ENCODE measurements at places on chromosomes 4 and X.

GRCh38 chr4:26127851-26128337 is 192.9 kb upstream of the RBPJ start:
- no peaks in the 10 kb centered on the region for H3K4me1 ChIP-seq
- no peak overlapping the region for H3K4me3 ChIP-seq
- H3K27me3 ChIP-seq, result no peaks in the 10 kb centered on the region
- H3K36me3 ChIP-seq, result no peaks in the 10 kb centered on the region
- DNase-seq, result no peak

GRCh38 chrX:18272222-18272621 is 51.5 kb upstream of the BEND2 start:
- H3K4me1 ChIP-seq, result no peaks in the 10 kb centered on the region
- H3K36me3 ChIP-seq, result no peaks in the 10 kb centered on the region
- H3K27me3 ChIP-seq, result no peaks in the 10 kb centered on the region
- H3K4me3 ChIP-seq, result no peak overlapping the region
- H3K27ac ChIP-seq, result no peak overlapping the region

GRCh38 chr4:13888112-13888511 is 260.6 kb upstream of the BOD1L1 start:
- no peaks in the 10 kb centered on the region for H3K4me1 ChIP-seq
- H3K36me3 ChIP-seq, result no peaks in the 10 kb centered on the region
- no peak overlapping the region for H3K4me3 ChIP-seq
- DNase-seq, result no peak
- no peak overlapping the region for H3K27ac ChIP-seq
- H3K27me3 ChIP-seq, result no peaks in the 10 kb centered on the region

GRCh38 chr4:108210989-108211835 is 42.5 kb upstream of the LEF1 start:
- H3K36me3 ChIP-seq, result no peaks in the 10 kb centered on the region
- H3K4me3 ChIP-seq, result no peak overlapping the region
- H3K27ac ChIP-seq, result no peak overlapping the region
- no peaks in the 10 kb centered on the region for H3K27me3 ChIP-seq
- DNase-seq, result no peak

- no peak overlapping the region for H3K27ac ChIP-seq
- no peaks in the 10 kb centered on the region for H3K4me1 ChIP-seq
- no peak for DNase-seq
- H3K36me3 ChIP-seq, result no peaks in the 10 kb centered on the region
- H3K27me3 ChIP-seq, result no peaks in the 10 kb centered on the region
- H3K4me3 ChIP-seq, result no peak overlapping the region
These were observed 290.3 kb downstream of the LDB2 start for GRCh38 chr4:16608123-16608522.

GRCh38 chrX:25600776-25601175 is 537.4 kb upstream of the MAGEB18 start:
- H3K4me1 ChIP-seq, result no peaks in the 10 kb centered on the region
- H3K4me3 ChIP-seq, result no peak overlapping the region
- no peak for DNase-seq
- no peaks in the 10 kb centered on the region for H3K27me3 ChIP-seq
- H3K36me3 ChIP-seq, result no peaks in the 10 kb centered on the region

- no peaks in the 10 kb centered on the region for H3K36me3 ChIP-seq
- no peak overlapping the region for H3K27ac ChIP-seq
- peaks cover 7% of the 10 kb centered on the region for H3K4me1 ChIP-seq
- DNase-seq, result no peak
- no peaks in the 10 kb centered on the region for H3K27me3 ChIP-seq
These were observed 131.6 kb upstream of the SCML1 start for GRCh38 chrX:17605676-17606075.

DNA sequence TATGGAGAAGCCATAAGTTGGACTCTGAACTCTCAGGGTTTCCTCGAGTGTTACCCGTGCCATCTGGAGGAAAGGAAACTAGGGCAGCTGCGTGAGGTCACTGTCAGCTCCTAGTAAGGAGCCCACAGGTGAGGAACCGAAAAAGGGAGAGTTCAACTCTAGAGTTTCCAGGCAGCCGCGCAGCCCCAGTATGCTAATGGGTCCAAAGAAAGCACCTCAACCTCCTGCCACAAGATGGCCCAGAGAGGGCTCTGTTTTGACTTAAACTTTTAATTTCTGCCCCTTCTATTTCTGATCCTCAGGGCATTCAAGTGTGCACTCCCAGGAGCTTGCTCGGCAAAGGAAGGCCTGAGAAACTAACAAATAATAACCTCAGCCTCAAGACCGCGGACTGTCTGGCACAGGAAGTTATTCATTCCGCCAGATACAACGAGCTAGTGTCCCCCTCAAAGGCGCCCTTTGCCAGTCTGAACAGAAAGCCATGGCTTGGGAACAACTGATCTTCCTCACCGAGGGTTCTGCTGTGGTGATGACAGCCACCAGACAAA is 13.9 kb downstream of the SCARB2 start:
- no peak for DNase-seq
- no peaks in the 10 kb centered on the region for H3K36me3 ChIP-seq
- H3K27me3 ChIP-seq, result no peaks in the 10 kb centered on the region
- H3K4me1 ChIP-seq, result peaks cover 9% of the 10 kb centered on the region

DNA sequence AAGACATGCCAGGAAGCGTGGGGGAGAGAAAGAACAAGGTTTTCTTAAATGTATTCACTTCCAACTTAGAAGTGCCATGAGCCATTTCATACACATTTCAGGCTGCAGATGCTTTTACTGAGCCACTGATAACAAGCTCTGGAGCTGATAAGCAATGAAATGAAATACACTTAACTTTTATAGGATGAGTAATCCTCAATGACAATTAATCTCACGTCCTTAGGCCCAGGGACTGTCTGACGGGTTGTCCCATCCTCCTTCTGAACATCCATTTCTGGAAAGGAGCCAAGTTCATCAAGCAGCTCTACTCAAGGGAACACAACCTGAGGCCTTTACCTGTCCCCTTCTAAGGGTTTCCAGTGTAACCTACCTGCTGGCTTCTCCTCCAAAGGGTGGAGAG is 121.2 kb downstream of the PARM1 start:
- no peak overlapping the region for H3K4me3 ChIP-seq
- no peaks in the 10 kb centered on the region for H3K27me3 ChIP-seq
- H3K4me1 ChIP-seq, result no peaks in the 10 kb centered on the region
- no peak for DNase-seq
- H3K36me3 ChIP-seq, result no peaks in the 10 kb centered on the region

- H3K4me1 ChIP-seq, result no peaks in the 10 kb centered on the region
- no peaks in the 10 kb centered on the region for H3K27me3 ChIP-seq
- no peaks in the 10 kb centered on the region for H3K36me3 ChIP-seq
- no peak overlapping the region for H3K4me3 ChIP-seq
- H3K27ac ChIP-seq, result no peak overlapping the region
- DNase-seq, result no peak
These were observed 70.5 kb downstream of the SOX3 start for GRCh38 chrX:140434347-140434746.

GRCh38 chrX:79604364-79604763 is 237.2 kb upstream of the ITM2A start:
- peaks cover 6% of the 10 kb centered on the region for H3K4me1 ChIP-seq
- no peak overlapping the region for H3K27ac ChIP-seq
- H3K4me3 ChIP-seq, result no peak overlapping the region
- no peak for DNase-seq
- no peaks in the 10 kb centered on the region for H3K36me3 ChIP-seq

GRCh38 chr4:3780347-3781171 is 14.4 kb downstream of the ADRA2C start:
- DNase-seq, result no peak
- no peak overlapping the region for H3K4me3 ChIP-seq
- H3K36me3 ChIP-seq, result no peaks in the 10 kb centered on the region
- no peaks in the 10 kb centered on the region for H3K27me3 ChIP-seq
- no peak overlapping the region for H3K27ac ChIP-seq

DNA sequence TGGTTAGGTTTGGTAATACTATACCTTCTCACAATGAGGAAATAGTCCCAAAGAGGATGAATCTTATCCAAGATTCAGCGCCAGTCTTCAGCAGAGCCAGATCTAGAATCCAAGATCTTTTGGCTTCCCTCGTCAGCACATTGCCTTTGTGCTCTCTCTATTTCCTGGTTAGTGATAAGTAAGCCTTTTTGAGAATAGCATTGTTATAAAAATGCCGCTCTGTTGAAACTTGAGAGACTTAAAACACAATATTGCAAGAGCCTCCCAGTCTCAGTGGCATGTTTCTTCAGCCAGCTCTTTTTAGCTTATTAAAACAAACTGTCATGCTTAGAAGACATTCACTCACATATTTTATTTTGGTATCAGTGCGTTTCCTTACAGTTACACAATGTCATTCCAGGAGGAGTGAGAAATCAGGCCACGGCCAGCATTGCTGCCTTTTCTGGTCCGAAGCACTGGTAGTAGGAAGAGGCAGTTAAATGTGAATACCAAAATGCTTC is 141.4 kb downstream of the KLHL8 start:
- DNase-seq, result no peak
- H3K4me1 ChIP-seq, result peaks cover 28% of the 10 kb centered on the region
- H3K27ac ChIP-seq, result peak overlapping the region; percentile 51
- no peaks in the 10 kb centered on the region for H3K27me3 ChIP-seq

DNA sequence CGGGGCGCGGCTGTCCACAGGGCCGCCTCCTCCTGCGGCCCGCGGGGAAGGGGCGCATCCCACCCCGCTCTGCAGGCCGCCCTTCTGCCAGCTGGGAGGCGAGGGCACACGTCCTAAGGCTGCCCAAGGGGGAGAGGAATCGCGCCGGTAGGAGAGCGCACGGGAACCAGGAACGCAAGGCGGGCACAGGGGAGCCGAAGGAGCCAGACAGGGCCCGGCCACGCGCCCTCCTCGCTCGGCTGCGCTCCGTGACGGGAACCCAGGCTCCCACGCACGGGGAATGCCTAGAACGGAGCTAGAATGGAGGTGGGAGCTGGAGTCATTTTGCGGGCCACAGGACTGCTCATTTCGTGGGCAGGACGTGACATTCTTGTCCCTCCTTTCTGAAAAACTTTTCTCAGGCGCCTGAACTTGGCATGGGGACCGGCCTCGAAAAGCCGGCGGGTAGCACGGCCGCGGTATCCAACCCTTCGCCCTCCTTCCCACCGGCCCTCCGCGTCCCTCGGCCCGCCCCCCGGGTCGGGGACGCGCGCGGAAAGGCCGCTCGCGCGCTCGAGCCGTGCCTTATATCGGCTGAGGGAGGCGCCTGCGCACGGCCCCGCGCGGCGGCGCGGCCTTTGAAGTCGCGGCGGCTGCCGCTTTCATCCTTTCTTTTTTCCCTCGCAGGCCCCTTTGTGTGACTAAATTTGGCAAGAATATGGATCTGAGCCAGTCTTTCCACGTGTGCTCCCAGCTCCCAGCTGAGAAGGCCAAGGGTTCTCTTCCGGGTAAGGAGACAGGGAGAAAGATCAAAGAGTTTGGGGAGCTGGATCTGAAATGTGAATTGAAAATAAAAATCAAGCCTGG is 4.2 kb upstream of the LEF1 start:
- peaks cover 92% of the 10 kb centered on the region for H3K27me3 ChIP-seq
- H3K4me1 ChIP-seq, result peaks cover 32% of the 10 kb centered on the region
- H3K36me3 ChIP-seq, result no peaks in the 10 kb centered on the region
- H3K4me3 ChIP-seq, result peak overlapping the region; percentile 51

DNA sequence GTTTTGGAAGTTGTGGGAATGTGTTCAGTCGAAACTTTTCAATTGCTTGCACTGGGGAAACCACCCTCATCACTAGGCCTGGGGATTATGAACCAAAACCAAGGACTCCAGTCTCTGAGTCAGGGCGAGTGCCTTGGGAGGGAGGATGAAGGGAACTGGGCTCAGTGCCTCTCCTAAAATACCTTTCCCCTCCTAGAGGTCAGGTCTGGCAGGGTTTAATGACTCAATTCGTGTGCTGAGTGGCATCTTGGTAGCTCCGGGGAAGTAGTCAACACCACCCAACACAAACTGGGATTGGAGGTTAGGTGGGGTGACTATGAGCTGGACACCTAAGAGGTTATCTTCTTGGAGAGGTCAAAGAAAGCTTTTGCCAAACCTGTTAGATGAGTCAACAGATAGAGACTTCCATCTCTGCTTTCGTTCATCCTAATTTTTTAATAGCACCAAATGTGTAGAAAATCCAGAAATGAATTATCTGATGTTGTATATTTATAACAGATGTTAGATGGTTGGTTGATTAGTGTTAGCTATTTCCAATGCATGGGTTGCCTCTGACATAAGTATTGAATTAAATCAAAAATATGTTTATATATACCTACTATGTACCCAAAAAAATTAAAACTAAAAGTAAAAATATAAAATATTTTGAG is 202.8 kb downstream of the SHROOM3 start:
- no peak overlapping the region for H3K27ac ChIP-seq
- H3K36me3 ChIP-seq, result no peaks in the 10 kb centered on the region
- no peaks in the 10 kb centered on the region for H3K4me1 ChIP-seq
- DNase-seq, result no peak

- no peaks in the 10 kb centered on the region for H3K27me3 ChIP-seq
- no peak for DNase-seq
- H3K4me1 ChIP-seq, result no peaks in the 10 kb centered on the region
- no peak overlapping the region for H3K4me3 ChIP-seq
- H3K27ac ChIP-seq, result no peak overlapping the region
These were observed 59.4 kb upstream of the MSN start for GRCh38 chrX:65608026-65608425.

- H3K27ac ChIP-seq, result no peak overlapping the region
- H3K4me3 ChIP-seq, result no peak overlapping the region
- no peaks in the 10 kb centered on the region for H3K36me3 ChIP-seq
- H3K4me1 ChIP-seq, result no peaks in the 10 kb centered on the region
These were observed 59.0 kb downstream of the REELD1 start for GRCh38 chr4:146273204-146273901.

DNA sequence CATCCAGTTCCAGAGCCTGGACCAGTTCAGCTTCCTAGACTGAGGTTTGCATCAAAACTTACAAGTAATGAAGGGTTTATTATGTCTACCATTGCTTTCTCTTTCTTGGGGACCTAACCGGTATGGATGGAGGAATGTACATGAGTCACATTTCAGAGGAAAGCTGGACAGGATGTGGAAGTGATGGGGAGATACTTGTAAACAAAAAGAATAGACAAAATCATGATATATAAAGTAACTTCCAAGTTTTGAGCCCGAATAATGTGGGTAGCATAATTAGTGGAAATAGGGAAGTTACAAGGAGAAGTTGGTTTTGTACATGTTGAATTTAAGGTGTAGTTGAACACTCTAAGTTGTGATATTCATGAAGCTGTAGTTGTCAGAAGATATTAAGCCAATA is 15.0 kb downstream of the FNIP2 start:
- H3K27ac ChIP-seq, result no peak overlapping the region
- DNase-seq, result no peak
- no peak overlapping the region for H3K4me3 ChIP-seq
- H3K36me3 ChIP-seq, result no peaks in the 10 kb centered on the region
- peaks cover 22% of the 10 kb centered on the region for H3K4me1 ChIP-seq
- H3K27me3 ChIP-seq, result no peaks in the 10 kb centered on the region
